ENCODE measurements at places on chromosomes 6 and 20.

GRCh38 chr6:47680051-47680450 lies 18.3 kb upstream of the ADGRF4 start:
- DNase-seq: no peak
- no peak overlapping the region for H3K27ac ChIP-seq
- H3K4me3 ChIP-seq: no peak overlapping the region

DNA sequence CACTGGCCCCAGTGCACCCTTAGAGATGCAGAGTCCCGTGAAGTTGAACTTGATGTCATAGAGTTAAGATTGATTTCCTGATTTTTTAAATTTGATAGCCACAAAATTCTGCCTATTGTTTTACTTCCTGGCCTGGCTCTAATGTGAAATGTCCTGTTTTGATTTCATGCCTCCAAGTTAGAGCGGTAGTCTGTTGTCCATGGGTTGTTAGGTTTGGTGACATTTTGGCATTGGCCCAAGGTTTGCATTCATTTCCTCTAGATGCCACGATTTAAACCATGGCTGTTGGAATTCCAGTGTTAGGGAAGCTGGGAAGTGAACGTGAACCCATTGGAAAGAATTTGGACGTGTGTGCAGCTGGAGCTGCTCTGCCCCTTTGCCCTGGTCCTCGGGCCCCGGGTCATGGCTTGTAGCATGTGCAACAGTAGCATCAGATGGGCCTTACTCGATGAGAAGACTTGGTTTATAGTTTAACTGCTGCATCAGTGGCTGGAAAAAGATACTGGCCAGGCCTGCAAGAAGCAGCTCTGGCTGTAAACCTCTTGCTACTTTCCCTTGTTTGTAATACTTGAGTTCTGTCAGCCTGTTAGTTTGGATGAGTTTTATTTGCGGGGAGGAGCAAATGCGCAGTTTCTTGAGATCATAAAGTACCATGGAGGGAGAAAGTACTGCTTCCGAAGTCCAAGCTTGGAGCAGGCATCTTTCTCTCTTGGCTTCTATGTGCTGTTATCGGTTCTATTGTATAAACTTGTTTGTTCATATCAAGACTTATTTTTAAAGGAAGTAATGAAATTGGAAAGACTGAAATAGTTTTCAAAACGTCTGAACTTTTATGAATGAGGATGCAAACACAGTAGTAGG lies 121.4 kb upstream of the CLDN20 start:
- H3K4me3 ChIP-seq: peak overlapping the region; percentile 63
- H3K27me3 ChIP-seq: no peaks in the 10 kb centered on the region
- peaks cover 35% of the 10 kb centered on the region for H3K4me1 ChIP-seq
- H3K27ac ChIP-seq: peak overlapping the region; percentile 92

DNA sequence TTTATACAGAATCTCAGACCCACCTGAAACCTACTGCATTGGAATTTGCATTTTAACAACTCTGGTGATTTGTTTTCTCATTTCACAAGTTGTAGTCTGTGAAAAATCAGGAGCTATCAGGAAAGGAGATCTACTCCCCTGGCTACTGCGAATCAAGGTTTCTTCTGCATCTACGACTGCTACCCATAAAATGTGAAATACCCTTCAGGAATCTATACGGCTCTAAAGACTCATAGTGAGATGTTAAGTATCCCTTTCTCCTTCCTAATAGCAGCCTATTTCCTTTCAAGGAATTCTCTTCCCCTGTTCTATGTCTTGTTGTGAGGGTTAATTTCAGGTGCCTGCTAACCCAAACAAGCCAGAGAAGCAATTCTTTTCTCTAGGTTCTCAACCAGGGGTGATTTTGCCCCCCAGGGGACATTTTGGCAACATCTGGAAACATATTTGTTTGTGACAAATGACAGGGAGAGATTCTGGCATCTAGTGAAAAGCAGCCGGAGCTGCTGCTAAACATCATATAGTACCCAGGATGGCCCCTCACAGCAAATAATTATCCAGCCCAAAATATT lies 26.3 kb downstream of the WFDC3 start:
- H3K27ac ChIP-seq: no peak overlapping the region
- DNase-seq: no peak
- peaks cover 13% of the 10 kb centered on the region for H3K27me3 ChIP-seq
- H3K36me3 ChIP-seq: no peaks in the 10 kb centered on the region

DNA sequence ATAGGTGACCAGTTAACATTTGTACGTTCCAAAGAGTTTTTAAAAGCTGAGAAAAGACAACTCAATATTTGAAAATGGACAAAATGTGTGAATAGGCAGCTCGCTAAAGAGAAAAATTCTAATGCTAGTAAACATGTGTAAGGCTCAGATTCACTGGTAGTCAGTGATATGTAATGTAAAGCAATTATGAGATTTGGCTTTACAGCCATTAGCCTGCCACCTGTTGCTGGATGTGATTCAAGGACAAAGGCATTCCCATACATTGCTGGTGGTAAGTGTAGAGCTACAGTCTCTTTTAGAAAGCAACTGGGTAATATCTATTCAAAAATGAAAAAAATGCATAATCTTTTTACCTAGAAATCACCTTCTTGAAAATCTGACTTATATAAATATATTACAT lies 114.3 kb downstream of the COL19A1 start:
- no peak for DNase-seq
- H3K4me3 ChIP-seq: no peak overlapping the region

GRCh38 chr6:148682990-148683389 lies 63.8 kb upstream of the UST start:
- H3K36me3 ChIP-seq: no peaks in the 10 kb centered on the region
- no peak overlapping the region for H3K4me3 ChIP-seq
- no peak for DNase-seq
- H3K27me3 ChIP-seq: no peaks in the 10 kb centered on the region
- peaks cover 4% of the 10 kb centered on the region for H3K4me1 ChIP-seq
- H3K27ac ChIP-seq: no peak overlapping the region

DNA sequence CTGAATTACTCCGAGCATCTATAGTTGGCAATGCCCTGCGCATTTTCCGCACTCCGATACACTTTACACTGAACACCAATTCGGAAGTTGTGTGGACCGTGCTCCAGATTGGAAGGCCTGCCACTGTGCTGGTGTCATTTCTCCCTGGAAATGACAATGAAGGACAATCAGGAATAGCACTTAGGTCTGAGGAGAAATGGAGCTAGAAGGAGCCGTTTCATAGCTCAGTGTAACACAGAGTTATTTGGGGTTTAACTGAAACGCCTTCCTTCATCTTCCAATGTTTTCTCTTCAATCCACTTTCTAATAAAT lies 501 bp upstream of the PLA2G7 start:
- H3K36me3 ChIP-seq: no peaks in the 10 kb centered on the region
- peaks cover 59% of the 10 kb centered on the region for H3K27me3 ChIP-seq
- no peak for DNase-seq
- peaks cover 6% of the 10 kb centered on the region for H3K4me1 ChIP-seq

DNA sequence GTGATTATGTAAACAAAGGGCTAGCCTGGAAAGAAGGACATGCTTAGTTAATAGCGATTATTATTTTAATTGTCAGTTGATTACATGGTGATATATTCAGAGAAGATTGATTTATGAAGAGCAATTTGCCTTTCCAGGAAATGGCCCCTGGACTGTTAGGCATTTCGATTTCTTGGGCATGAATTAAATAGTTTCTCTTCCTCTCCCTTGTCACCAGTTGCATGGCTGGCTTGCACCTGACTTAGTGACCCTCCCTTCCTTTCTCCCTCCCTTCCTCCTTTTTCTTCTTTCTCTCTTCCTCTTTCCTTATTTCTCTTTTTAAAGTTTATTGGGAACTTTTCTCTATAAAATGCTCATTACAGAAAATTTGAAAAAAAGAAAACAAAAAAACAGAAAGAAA lies 235.4 kb downstream of the CDC5L start:
- no peak overlapping the region for H3K27ac ChIP-seq
- H3K4me3 ChIP-seq: no peak overlapping the region
- no peaks in the 10 kb centered on the region for H3K27me3 ChIP-seq
- no peaks in the 10 kb centered on the region for H3K36me3 ChIP-seq
- DNase-seq: no peak

- no peaks in the 10 kb centered on the region for H3K36me3 ChIP-seq
- no peaks in the 10 kb centered on the region for H3K4me1 ChIP-seq
- H3K4me3 ChIP-seq: no peak overlapping the region
- no peak for DNase-seq
Measured at GRCh38 chr6:114407426-114408035, 64.7 kb upstream of the HS3ST5 start.

DNA sequence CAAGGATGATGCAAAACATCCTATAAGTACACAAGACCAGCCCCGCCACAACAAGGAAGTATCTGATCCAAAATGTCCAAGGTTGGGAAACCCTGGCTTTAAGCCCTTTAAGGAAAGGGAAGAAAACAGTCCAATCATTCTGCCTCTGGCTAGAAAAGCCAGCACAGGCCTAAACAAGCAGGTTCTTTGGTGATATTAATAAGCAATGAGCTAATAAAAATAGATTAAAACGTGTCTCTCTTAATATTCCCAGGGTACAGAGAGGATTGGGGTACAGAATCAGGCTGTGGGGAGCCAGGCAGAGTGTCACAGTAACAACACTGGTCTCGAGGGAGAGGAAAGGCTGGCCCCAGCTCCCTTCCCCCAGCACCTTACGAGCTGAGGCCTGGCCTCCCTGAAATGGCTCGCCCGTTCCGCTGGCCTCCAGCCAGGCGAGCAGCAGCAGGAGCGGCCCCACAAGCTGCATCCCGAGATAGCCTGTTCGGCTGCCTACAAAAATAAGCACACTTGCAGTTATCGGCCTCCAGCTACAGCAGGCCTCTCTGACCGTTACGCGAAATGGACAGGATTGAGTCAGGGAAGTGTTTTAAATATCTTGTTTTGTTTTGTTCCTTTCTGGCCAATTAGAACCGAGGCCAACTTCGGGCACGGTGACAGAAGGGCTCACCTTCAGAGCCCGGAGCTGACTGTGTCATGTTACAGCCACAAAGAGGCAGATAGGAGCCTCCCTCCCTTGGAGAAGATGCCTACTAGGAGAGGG lies 4.0 kb upstream of the ZMYND8 start:
- no peak for DNase-seq
- peaks cover 34% of the 10 kb centered on the region for H3K4me1 ChIP-seq
- H3K36me3 ChIP-seq: peaks cover under 1% of the 10 kb centered on the region
- H3K4me3 ChIP-seq: no peak overlapping the region
- no peak overlapping the region for H3K27ac ChIP-seq

GRCh38 chr6:111874025-111874415 lies 768 bp upstream of the FYN start:
- peaks cover 37% of the 10 kb centered on the region for H3K4me1 ChIP-seq
- no peaks in the 10 kb centered on the region for H3K27me3 ChIP-seq
- H3K27ac ChIP-seq: peak overlapping the region; percentile 93
- peaks cover 23% of the 10 kb centered on the region for H3K36me3 ChIP-seq
- DNase-seq: peak; percentile 56

GRCh38 chr20:46900826-46901225 lies 6.2 kb downstream of the EYA2 start:
- peaks cover 58% of the 10 kb centered on the region for H3K27me3 ChIP-seq
- no peak for DNase-seq
- H3K4me3 ChIP-seq: no peak overlapping the region
- H3K27ac ChIP-seq: no peak overlapping the region
- H3K4me1 ChIP-seq: no peaks in the 10 kb centered on the region

- H3K27ac ChIP-seq: no peak overlapping the region
- DNase-seq: no peak
- no peak overlapping the region for H3K4me3 ChIP-seq
- H3K36me3 ChIP-seq: no peaks in the 10 kb centered on the region
- H3K4me1 ChIP-seq: peaks cover 6% of the 10 kb centered on the region
Measured at GRCh38 chr20:19815553-19815991, 57.5 kb downstream of the RIN2 start.

DNA sequence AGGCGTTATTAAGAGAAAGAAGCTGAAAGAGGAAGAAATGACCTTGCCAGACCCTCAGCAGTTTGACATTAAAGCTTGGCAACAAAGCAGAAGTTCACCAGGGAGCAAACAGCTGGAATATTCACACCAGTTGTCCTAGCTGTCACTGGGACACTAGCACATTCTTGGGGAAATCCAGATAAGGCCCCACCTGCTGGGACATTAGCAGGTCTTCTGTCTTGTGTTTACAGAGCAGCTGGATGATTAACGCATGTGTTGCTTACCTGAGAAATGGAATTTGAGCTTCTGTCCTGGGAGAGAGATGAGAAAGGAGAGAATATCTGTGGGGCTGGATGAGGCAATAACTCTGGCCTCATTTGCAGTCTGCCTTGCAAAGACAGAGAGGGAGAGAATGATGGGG lies 137.6 kb upstream of the RIN2 start:
- no peak overlapping the region for H3K4me3 ChIP-seq
- no peak for DNase-seq
- no peak overlapping the region for H3K27ac ChIP-seq
- no peaks in the 10 kb centered on the region for H3K4me1 ChIP-seq

DNA sequence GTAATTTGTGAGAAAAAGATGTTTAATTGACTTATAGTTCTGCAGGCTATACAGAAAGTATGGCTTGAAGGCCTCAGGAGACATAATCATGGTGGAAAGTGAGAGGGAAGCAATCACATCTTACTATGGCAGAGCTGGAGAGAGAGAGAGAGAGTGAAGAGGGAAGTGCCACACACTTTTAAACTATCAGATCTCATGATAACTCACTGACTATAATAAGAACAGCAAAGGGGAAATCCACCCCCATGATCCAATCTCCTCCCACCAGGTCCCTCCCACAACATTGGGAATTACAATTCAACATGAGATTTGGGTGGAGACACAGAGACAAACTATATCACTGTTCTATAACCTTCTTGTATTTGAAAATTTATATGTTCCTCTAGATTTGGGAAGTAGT lies 117.2 kb upstream of the BMP5 start:
- no peak overlapping the region for H3K4me3 ChIP-seq
- H3K27me3 ChIP-seq: no peaks in the 10 kb centered on the region
- no peak for DNase-seq
- H3K4me1 ChIP-seq: no peaks in the 10 kb centered on the region
- no peak overlapping the region for H3K27ac ChIP-seq

GRCh38 chr6:169960003-169960344 lies 208.6 kb downstream of the ERMARD start:
- peaks cover 3% of the 10 kb centered on the region for H3K4me1 ChIP-seq
- no peaks in the 10 kb centered on the region for H3K36me3 ChIP-seq
- H3K27me3 ChIP-seq: peaks cover 21% of the 10 kb centered on the region
- H3K4me3 ChIP-seq: no peak overlapping the region

- DNase-seq: no peak
- H3K27ac ChIP-seq: no peak overlapping the region
- peaks cover 81% of the 10 kb centered on the region for H3K36me3 ChIP-seq
- no peak overlapping the region for H3K4me3 ChIP-seq
Measured at GRCh38 chr20:51492167-51493092, 50.1 kb downstream of the NFATC2 start.

- no peak for DNase-seq
- no peak overlapping the region for H3K4me3 ChIP-seq
- no peaks in the 10 kb centered on the region for H3K27me3 ChIP-seq
- H3K4me1 ChIP-seq: no peaks in the 10 kb centered on the region
- no peak overlapping the region for H3K27ac ChIP-seq
- H3K36me3 ChIP-seq: no peaks in the 10 kb centered on the region
Measured at GRCh38 chr6:94645191-94645590, 932.1 kb upstream of the MANEA start.
